ENCODE measurements at places on chromosomes 3 and 15.

GRCh38 chr3:33016846-33017405 lies 65.5 kb downstream of the CCR4 start:
- DNase-seq = no peak

DNA sequence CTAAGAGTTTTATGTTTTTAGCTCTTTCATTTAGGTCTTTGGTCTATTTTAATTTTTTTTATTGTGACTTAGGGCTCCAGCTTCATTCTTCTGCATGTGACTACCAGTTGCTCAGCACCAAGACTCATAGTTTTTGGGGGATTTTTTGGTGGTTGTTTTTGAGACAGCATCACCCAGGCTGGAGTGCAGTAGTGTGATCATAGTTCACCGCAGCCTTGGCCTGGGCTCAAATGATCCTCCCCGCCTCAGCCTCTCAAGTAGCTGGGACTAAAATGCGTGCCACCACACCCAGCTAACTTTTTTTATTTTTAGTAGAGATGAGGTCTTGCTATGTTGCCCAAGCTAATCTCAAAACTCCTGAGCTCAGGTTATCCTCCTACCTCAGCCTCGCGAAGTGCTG lies 19.4 kb downstream of the CDV3 start:
- DNase-seq = no peak

DNA sequence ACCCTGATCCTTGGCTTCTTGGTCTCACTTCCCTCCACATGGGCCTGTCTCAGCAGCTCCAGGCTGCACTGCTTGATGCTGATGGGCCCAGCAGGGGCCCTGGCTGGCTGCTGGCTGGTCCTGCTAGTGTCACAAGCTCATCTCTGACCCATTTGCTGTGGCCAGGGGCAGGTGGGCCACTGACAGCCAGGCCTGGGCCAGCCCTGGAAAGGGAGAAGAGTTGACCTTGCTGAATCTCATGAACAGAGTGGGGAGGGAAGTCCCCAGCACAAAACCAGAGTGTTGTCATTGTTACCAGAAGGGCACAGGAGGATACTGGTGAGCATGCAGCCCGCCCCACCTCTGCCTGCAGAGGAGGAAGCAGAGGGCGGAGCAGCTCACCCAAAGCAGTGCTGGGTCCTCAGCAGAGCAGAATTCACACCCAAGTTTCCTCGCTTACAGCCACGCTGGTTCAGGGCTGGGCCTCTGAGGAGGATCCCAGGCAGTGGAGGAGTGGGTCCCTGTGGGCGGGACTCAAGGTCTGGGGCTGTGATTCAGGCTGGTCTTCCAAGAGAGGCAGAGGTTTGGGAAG lies 7.6 kb upstream of the KLF15 start:
- DNase-seq = no peak

- no peak for DNase-seq
Measured at GRCh38 chr3:65406470-65406869, 632.2 kb downstream of the MAGI1 start.

- DNase-seq = no peak
Measured at GRCh38 chr15:92955706-92956105, 55.6 kb downstream of the CHD2 start.

DNA sequence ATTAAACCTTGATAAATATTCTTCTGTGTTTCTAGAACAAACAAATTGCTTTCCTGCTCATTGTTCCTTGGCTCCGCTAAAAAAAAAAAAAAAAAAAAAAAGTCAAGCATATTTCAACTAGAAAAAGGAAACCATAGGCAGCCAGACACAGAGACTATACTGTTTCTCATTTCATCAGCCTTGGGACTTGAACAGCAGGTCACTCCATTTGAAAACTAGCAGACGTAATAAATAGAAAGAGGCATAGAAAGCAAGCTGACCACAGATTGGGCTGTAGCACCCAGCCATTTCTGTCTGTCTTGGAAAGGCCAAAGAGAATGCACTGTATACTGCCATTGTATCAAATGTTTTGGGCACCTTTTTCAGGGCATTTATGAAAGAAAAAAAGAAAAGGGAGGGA lies 697.1 kb downstream of the NLGN1 start:
- DNase-seq = no peak

- no peak for DNase-seq
Measured at GRCh38 chr3:58102390-58102750, 94.1 kb downstream of the FLNB start.

- DNase-seq = no peak
Measured at GRCh38 chr15:93500155-93500554, 411.1 kb upstream of the RGMA start.

DNA sequence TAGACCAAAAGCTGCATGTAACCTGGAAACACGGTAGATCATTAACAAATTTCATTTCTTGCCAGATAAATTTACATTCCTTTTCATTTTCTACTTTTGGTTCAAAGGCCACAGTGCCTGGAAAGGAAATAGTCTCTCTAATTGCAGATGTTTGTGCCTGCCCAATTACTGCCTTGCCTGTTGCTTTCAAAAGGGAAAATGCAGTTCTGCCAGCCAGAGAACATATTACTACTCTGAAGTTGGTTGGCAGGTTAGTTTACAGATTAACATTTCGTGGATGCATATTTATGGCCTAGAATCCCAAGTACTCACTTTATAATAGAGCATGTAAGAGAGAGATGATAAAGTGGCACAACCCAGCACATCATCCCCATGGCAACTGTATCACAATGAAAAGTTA lies 124.3 kb upstream of the LRRC3B start:
- no peak for DNase-seq

DNA sequence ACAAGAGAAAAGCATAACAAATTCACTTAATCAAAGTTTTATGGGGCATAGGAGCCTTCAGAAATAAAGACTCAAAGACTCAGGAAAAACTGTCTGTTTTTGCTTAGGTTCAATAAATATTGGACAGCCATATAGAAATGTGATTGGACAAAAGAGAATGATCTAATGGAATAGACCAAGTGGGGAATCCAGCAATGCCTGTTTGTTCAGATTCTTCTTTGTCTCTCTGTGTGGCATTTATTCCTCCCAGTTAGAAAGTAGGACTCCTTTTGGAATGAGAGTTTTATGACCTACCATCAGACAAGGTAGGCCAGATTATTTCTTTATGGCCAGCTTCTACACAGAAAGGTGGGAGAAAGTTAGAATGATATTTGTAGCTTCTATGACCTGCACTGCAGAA lies 1460.1 kb downstream of the OTOL1 start:
- no peak for DNase-seq

DNA sequence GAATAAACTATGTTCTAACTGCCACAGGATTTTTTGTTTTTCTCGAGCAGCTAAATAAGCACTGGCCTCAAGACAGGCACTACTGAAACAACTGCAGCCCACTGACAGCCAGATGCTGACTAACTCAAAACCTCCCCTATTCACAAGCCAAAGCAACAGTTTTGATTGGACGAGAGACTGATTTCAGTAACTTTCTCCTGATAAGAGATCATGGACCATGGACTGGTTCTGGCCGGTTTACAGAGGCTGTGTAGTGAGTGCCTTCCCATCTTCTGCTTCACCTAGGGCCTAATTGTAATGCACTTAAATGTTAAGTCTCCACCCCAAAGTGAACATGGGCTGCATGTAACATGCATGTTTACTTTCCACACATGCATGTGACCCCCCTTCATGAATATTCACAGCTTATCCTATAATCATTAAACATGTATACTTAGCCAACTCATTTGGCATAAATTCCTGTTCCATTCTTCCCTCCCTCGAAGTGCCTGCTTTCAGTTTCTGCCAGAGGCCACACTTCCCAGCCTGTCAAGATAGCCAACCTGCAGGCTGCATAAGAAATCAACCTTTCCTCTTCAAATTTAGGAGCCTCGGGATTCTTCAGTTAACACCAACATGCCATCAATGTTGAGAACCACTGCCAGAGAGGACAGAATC lies 108.2 kb downstream of the ULK4 start:
- no peak for DNase-seq

GRCh38 chr15:75738014-75738646 lies 25.5 kb upstream of the CSPG4 start:
- DNase-seq = no peak

DNA sequence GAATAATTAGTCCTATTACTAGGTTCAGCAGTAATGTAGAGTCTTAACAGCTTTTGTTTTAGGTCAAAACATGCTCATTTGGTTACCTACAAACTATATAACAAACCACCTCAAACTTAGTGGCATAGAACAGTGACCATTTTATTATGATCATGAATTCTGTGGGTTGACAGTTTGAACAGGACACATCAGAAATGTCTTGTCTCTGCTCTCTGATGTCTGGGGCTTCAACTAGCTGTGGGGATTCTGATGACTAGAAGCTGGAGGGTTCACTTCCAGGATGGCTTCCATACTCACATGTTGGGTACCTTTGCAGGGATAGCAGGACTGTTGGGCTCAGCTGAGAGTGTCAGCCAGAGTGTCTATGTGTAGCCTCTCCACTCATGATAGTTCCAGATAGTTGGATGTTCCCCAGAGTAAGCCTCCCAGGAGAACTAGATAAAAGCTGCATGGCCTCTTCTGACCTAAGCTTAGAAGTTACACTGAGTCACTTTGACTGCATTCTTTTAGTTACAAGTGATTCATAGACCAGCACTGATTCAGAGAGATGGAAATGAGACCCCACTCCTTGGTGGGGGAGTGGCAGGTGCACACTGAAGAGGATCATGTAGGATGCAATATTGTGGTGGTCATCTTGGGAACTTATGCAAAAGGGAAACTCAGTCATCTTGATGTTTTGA lies 32.6 kb downstream of the PLCL2 start:
- DNase-seq = no peak

DNA sequence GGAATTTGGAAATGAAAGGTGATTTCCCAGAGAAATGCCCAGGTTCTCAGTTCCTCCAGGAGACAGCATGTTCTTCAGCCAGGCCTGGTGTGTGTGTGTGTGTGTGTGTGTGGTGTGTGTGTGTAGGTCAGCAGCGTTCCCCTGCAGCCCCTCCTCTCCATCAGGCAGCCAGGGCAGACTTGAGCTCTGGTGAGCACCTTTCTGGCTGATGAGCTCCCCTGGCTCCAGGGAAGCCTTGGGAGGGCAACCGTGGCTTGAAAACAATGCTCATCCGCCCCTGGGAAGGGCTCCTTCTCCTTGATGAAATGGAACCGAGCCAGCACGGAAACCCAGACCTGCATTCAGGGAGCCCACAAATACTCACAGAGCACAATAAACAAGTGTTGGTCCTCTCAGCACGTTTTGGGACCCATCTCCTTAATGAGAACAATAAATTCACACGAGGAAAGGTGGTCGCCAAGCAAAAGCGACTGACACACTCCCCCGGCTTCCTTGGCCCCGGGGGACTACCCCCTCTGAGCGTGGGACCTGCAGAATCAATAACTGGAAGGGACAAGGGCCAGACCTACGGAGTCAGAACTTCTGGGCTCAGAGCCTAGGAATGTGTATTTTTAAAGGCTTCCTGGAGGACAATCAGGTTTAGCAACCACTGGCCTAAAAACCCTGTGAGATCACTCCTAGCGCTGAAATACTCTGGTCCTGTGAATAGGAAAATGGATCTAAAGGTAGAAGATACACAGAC lies 38.6 kb upstream of the HES1 start:
- DNase-seq = no peak

GRCh38 chr3:113436809-113437208 lies 4.5 kb downstream of the CFAP44 start:
- no peak for DNase-seq

- peak; percentile 71 for DNase-seq
Measured at GRCh38 chr3:112561484-112561733, 353 bp downstream of the ATG3 start.

- DNase-seq = no peak
Measured at GRCh38 chr3:157423337-157423736, 13.3 kb upstream of the PTX3 start.

DNA sequence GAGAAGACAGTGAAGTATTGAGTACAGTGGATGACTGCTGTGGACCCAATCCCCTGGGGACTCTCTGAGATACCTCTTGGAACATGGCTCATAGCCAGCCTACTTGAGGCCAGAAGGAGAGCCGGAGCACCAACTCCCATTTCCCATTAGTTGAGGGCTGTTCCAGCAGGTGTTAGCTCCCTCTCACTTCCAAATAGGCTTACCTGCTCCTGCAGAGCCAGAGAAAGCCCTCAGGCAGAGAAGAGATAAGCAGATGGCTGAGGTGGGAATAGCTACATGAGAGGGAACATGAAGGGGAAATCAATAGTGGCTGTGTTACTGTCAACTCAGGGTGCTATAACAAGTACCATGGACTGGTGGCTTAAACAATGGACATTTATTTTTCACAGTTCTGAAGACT lies 4.6 kb upstream of the CCK start:
- DNase-seq = no peak

DNA sequence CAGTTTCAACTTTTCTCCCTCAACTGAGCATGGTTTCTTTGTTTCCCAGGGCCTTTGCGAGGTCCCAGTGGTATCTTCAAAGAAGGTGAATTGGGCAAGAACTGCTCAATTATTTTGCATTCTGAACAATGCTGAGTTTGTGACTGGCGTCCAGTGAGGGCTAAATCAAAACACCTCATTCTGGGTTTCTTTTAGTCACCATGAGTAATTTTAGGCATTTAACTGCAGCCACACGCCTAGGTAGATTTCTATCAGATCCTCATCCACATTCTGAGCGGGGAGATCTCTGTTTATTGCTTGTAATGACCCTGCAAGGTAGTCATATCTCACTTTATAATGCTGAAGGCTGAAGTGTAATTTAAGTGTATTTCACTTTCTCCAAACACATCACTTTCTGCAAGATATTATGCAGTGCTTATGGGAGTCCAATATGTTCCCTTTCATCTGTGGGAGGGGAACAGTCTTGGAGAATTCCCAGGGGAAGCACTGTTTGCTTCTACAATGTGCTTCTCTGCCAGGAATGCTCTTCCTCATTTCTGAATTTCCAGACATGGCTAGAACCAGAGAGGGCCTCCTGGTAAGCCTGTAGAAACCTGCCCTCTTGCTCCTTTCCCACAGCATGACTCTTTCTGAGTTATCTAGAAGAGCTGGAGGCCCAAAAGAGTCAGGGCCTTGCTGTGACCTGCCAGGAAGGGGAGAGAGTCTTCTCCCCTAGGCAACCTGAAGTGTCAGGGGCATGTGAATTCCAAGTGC lies 91.7 kb downstream of the FRMD4B start:
- no peak for DNase-seq

GRCh38 chr3:156770699-156771414 lies 55.3 kb upstream of the LEKR1 start:
- no peak for DNase-seq

- DNase-seq = no peak
Measured at GRCh38 chr3:45623393-45623792, 28.8 kb downstream of the LIMD1 start.

DNA sequence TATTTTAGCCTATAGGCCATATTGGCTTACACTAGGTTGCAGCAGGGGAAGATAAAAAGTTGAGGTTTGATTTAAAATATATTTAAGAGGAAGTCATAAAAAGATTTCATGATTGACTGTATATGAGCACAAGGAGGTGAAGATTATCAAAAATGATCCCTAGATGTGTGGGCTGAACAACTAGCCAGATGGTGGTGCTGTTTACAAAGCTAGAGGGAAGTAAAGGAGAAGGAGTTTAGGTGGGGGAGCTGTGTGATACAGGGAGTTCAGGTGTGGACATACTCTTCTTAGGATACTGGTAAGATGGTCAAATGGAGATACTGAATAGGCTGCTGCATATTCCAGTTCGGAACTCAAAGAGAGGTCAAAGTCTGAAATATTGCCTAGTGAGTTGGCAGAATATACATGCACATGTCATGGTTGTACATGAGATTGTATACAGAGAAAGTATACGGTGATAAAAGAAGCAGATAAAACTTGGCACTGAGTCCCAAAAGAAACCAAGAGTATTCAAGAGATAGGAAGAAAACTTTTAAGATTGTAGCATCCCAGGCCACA lies 727.8 kb downstream of the NLGN1 start:
- DNase-seq = no peak
